ENCODE measurements at places on chromosomes 16 and 17. TPM values are rescaled to one million over a fixed set of nuclear protein-coding genes. Genes with fewer than 3 reads are reported as not detected.

- no peak for DNase-seq
Observed at GRCh38 chr17:47888293-47888692, 7.7 kb upstream of the SP2 start.

DNA sequence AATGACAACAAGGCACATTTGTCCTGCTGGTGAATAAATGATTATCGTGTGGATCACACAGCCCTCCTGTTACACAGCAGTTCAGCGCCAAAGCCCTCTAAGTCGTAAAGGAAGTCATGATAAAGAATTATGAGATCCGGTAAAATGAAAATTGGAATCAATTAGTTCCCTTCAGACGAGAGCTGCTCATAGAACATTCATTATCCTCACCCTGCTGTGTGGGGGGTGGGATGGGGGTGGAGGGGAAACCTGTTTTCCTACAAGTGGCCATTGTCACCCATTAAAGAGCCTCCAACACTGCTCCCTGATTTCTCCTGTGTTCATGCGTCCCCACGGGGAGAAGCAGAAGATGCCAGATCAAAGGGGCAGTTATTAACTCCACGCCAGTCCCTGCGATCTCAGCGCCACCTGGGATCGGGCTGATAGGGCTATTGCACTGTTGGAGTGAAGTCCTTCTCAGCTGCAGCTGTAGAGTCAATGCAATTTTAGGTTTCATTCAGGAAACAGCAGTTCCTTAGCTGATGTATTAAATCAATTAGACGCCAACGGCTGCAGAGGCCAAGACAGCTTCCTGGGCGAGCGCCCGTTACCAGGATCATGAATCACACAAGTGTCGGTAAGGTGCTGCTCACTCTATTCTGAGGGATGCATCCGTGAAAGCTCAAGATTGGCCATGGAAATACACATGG lies 19.2 kb upstream of the CACNG4 start:
- DNase-seq, result no peak

DNA sequence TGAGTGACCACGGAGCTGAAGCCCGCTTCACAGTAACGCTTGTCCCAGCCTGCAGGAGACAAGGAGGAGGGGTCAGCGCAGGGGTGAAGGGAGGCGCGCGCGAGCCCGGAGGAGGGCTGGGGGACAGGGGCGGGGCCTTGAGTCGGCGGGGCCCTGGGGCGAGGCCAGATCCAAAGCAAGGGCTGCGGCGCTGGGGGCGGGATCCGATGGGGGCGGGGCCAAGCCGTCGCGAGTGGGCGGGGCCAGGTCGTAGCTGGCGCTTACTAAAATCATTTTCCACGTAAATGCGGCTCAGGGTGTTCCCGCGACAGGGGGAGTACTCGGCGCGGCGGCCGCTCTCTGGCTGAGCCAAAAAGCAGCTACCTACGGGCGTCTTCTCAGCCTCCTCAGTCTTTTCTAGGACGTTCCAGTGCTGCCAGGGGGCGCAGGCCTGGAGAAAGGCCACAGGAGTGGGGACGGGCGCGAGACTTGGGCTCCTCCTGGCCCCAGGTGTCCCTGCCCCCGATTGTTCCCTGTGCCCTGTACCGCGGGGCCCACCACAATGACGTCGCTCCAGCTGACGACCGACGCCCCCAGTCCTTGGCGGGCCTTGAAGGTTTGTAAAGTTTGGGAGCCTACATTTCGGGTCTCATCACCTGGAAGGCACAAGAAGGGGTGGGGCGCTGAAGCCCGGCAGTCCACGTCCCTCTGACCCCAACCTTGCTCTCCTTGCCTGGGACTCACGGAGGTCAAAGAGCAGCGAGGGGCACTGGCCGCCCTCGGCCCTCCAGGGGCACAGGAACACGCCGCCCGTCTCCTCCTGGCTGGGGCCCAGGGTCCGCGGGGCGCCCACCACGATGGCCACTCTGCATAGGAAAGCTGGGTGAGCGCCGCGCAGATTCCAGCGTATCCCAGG lies 3.9 kb downstream of the ITGA2B start:
- peak; percentile 74 for DNase-seq

- DNase-seq, result no peak
Observed at GRCh38 chr17:13862346-13862745, 207.0 kb upstream of the COX10 start.

DNA sequence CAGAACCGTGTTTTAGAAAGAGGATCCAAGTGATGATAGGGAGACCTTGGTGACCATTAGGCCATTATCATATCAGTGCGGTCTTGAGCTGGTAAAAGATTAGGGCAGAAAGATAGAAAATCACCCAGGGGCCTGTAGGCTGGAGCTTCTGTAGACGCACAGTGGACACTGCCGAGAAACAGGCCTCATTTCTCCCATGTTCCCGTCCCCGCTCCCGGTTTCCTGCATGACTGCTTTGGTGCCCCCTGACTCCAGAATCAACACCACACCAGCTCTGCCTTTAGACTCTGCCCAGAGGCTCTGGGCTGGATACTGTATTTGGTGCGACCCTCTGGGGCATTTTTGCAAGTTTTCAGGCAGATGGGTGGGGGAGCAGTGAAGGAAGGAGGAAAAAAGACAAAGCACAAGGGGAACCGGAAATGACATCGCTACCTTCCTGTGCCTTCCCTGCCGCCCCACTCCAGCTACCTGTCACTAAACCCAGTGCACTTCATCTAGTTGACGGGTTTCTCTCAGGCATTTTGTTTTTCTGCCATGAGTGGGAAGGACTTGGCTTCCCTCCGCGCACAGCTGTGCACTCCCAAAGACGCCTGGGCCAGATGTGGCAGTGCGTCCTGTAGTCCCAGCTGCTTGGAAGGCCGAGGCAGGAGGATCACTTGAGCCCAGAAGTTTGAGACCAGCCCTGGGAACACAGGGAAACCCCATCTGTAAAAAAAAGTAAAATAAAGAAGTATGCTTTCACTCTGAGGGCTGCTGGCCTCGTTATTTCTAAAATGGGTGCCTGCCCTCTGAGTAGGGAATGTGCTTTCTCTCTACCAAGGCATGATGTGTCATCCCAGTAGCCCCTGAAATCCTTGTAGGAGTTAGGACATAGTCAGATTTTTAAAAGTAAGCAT lies 214.1 kb downstream of the RPTOR start:
- no peak for DNase-seq

GRCh38 chr17:40922239-40922638 lies 15.2 kb downstream of the KRT23 start:
- no peak for DNase-seq

DNA sequence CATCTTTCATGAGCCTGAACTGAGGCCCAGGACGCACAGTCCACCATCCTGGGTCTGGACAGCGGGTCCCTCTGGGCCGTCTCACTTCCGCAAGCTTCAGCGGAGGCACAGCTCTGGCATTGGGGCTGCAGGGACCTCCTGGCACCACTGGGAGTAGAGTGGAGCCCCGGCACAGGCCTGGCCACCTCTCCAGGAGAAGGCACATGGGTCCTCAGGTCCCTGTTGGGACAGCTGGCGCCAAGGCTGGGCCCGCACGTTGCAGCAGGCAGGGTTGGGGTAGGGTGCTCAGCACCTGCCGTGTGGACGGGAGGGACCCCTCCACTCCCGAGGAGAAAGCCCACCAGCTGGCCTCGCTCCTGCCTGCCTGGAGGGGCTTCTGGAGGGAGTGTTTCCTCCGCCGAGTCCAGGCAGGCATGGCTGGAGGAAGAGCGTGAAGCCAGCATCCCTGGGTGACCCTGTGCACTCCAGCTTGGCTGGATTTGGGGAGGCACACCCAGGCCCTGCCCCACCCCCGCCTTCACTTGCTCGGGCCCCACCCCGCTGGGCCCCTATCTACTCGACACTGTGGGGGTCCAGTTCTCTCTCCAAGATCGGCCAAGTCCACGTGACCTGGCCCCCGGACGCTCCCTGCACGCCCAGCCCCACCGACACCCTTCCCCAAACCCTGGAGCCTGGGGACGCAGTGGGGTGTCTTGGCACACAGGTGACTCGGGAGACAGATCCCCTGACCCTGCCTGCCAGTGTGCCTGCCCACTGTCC lies 6.6 kb upstream of the METRNL start:
- DNase-seq, result no peak

GRCh38 chr16:55577887-55578286 lies 11.4 kb downstream of the CAPNS2 start:
- DNase-seq, result no peak

GRCh38 chr16:24382762-24383407 lies 126.8 kb downstream of the CACNG3 start:
- DNase-seq, result no peak

DNA sequence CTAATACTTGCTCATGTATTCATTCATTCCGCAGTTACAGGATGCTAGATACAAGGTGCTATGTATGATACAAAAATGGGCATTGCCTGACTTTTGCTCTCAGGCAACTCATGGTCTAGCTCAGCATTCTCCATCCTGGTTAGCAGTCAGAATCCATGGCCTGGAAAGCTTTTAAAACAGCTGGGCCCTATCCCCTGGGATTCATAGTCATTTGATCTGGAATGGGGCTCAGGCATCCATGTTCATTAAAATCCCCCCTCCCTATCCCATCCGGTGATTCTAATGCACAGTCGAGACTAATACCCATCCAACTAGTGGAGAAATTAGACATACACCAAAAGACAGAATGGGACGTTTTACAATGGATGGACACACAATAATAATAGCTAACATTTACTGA lies 104.1 kb upstream of the TMEM132E start:
- DNase-seq, result no peak

- no peak for DNase-seq
Observed at GRCh38 chr16:10356870-10357842, 28.7 kb upstream of the ATF7IP2 start.

DNA sequence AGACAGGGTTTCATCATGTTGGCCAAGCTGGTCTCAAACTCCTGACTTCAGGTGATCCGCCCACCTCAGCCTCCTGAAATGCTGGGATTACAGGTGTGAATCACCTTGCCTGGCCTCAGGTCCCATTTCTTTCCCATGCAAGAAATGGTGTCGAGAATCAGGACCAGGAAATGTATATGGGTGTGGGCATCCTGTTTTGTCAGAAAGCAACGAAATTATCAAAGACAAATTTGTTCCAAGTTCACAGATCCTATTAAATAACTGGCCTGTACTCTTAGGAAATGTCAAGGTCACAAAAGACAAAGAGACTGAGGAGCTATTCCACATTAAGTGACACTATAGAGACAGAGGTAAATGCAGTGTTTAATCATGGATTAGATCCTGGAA lies 17.1 kb upstream of the ST6GALNAC1 start:
- DNase-seq, result no peak

The BEAN1 gene
- 0.57 TPM for polyA plus RNA-seq

The CEP295NL gene
- 0.08 TPM for polyA plus RNA-seq

The PIRT gene
- not detected for polyA plus RNA-seq

The CIITA gene
- polyA plus RNA-seq, result 6.6 TPM

The TP53TG3F gene
- polyA plus RNA-seq, result not detected

The KRT9 gene
- not detected for polyA plus RNA-seq

The GRIN2A gene
- polyA plus RNA-seq, result 3.7 TPM

The NTN3 gene
- polyA plus RNA-seq, result 2.9 TPM

Data from left renal cortex interstitium (tissue), 4 donors.